ENCODE measurements at places on chromosomes 7 and 10.
A peak's percentile ranks its signal among the peaks of the same experiment; 100 is the strongest.

DNA sequence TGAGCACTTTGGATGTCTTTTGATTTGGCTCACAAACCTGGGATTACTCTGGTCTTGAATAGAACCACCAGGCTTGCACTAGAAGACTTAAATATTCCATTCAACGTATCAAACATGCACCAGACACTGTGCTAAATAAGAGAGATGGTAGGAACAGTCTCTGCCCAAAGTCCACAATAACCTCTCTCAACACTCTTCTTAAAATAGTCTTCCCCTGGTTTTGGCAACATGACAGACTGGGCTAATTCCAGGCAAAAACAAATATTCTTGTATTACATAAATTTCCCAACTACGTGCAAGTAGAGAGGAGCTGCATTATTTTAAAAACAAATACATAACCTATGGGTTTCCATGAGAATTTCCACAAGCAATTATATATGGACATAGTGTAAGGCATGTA, 64.8 kb upstream of the PAPSS2 start:
- peaks cover 37% of the 10 kb centered on the region for H3K4me1 ChIP-seq
- no peak for DNase-seq
- no peaks in the 10 kb centered on the region for H3K36me3 ChIP-seq

GRCh38 chr10:35127289-35127891, 744 bp downstream of the CREM start:
- H3K4me3 ChIP-seq: peak overlapping the region; percentile 95
- H3K4me1 ChIP-seq: peaks cover 14% of the 10 kb centered on the region
- no peak for DNase-seq
- no peaks in the 10 kb centered on the region for H3K36me3 ChIP-seq
- H3K27me3 ChIP-seq: no peaks in the 10 kb centered on the region

- no peaks in the 10 kb centered on the region for H3K36me3 ChIP-seq
- no peak overlapping the region for H3K4me3 ChIP-seq
- peak overlapping the region; percentile 12 for H3K27ac ChIP-seq
These were observed 12.2 kb downstream of the PPA1 start for GRCh38 chr10:70221030-70221429.

DNA sequence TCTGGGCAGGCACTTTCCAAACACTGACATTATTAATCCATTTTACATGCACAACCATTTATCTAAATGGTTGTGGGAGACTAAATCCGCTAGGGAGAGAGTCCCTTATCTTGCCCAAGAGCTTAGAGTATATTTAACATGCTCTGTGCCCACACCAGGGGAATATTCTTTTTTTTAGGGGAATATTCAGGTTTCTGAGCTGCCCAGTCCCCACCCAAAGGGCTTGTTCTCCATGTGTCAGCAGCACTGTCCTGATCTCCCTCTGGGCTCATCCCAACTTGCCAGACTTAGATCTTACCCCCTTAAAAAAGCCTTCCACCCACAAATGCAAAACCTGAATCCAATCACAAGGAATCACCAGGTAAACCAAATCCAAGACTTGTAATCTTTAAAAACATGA, 132.1 kb downstream of the ATXN7L1 start:
- H3K27me3 ChIP-seq: no peaks in the 10 kb centered on the region
- H3K4me1 ChIP-seq: no peaks in the 10 kb centered on the region
- H3K36me3 ChIP-seq: peaks cover 6% of the 10 kb centered on the region

GRCh38 chr7:5525271-5526099, 101.9 kb upstream of the TNRC18 start:
- DNase-seq: no peak
- peaks cover 34% of the 10 kb centered on the region for H3K36me3 ChIP-seq
- H3K27me3 ChIP-seq: no peaks in the 10 kb centered on the region
- H3K4me1 ChIP-seq: peaks cover 23% of the 10 kb centered on the region

Measured in esophagus squamous epithelium (tissue), 5 donors.